HT-29 (cell line): ENCODE measurements at places on chromosomes 2 and 18.

GRCh38 chr2:190126798-190127197 is 64.3 kb upstream of the MSTN start:
- no peak for DNase-seq

- DNase-seq = peak; percentile 28
Measured at GRCh38 chr2:66343259-66343658, 91.7 kb upstream of the MEIS1 start.

- DNase-seq = peak; percentile 7
Measured at GRCh38 chr2:217247476-217247875, 387.6 kb upstream of the TNP1 start.

DNA sequence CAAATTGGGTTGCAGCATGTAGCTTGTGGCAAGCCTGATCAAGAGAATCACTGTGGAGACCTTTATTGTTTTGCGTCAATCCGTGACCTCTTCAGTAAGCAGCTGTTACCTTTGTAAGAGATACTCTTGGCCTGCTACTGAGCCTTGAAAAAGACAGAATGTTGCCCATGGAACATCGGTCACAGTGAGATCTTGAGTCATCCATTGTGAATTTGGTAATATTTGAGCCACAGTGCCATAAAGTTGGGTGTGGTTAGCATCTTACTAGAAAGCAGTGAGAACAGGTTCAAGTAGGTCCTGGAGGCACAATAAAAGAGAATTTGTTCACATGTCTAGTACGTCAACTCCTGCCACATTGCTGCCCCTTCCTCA is 12.7 kb upstream of the EFR3B start:
- DNase-seq = no peak

DNA sequence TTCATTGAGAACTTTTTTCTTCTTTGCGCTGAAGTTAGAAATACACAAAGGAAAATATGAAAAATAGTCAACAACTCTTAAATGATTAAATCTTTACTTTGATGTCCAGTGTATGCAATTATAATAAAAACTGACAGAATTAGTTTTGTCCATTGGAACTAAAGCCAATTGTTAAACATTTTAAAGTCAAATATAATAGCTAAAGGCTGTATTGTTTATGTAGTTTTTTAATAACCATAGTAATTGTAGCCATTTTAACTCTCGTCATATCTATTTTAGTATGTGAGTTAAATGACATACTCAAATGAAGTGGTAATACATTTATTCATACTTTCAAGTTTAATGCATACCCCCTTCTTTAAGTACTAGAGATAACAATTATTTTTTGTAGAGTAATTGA is 4.7 kb upstream of the COBLL1 start:
- DNase-seq = no peak

DNA sequence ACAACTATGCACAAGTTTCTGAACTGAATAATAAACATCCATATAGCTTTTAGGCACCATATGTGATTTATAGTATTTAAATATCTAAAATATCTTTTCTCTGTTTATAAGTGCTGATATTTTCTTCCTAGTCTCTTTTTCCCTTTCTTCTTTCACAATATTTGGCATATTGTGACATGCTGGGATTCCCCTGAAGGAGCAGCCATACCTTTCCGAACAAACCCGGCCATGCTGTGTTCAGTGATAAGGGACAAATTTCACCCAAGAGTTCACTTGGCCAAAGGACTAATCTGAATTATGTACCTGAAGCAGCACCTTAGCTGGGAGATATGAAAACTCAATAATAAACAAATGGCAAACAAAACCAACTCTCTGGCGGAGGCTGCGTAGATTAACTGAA is 250.8 kb downstream of the RDH14 start:
- DNase-seq = no peak

- no peak for DNase-seq
Measured at GRCh38 chr2:109459485-109459884, 154.3 kb downstream of the SEPTIN10 start.

DNA sequence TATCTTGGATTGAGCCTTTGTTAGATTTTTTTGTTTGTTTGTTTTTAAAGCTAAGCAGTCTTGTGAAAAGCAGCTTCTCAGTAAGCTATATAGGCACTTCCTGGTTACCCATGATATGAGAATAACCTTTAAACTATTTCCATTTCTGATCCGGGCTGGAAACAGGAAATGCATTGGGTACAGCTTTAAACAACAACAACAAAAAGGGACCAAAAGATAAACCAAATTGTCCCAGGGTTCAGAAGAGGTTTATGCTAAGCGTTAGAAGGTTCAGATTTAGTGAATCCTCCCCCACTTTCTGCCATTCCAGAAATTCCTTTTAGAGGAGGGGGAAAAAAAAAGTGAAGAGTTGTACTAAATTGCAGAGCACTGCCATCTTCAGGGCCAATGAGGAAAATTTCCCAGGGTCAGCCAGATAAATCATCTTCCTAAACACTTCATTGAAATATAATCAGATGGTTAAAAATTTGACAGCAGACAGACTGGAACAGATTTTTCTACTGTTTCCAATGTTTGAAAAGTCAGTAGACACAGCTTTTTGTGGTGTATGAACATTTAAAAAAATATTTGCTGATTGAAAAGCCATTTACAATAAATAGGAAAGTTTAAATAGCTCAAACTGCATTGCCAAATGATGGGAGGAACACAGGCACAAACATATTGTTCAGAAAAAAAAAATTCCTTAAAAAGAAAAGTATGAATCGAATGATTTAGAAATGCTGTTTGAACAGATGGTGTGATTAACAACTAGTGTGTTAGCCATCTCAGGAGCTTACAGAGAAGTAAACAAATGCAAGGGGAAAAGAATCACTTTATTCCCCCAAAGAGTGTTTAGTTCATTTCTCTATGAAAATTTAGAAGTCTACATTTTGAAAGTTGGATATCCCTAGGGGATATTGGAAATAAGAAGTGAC is 189.9 kb upstream of the TANK start:
- DNase-seq = peak; percentile 95

- DNase-seq = no peak
Measured at GRCh38 chr18:74395006-74395405, 62.1 kb downstream of the DIPK1C start.

DNA sequence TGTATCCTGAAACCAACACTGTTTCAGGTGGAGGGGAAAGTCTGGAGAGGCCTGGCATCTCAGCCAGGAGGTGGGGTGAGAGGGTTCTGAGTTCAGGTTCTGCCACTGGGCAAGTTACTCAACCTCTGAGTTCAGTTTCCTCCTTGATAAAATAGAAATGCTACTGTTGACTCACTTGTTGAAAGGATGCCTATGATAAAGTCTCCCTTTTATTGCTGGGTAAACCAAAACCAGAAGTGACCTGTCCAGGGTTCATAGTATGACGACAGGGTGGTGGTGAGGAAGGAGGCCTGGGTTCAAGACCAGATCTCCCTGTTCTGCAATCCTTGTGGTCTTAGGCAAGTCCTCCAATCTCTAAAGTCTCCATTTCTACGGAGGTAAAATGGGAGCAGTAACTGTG is 232.7 kb downstream of the PRKCE start:
- no peak for DNase-seq

DNA sequence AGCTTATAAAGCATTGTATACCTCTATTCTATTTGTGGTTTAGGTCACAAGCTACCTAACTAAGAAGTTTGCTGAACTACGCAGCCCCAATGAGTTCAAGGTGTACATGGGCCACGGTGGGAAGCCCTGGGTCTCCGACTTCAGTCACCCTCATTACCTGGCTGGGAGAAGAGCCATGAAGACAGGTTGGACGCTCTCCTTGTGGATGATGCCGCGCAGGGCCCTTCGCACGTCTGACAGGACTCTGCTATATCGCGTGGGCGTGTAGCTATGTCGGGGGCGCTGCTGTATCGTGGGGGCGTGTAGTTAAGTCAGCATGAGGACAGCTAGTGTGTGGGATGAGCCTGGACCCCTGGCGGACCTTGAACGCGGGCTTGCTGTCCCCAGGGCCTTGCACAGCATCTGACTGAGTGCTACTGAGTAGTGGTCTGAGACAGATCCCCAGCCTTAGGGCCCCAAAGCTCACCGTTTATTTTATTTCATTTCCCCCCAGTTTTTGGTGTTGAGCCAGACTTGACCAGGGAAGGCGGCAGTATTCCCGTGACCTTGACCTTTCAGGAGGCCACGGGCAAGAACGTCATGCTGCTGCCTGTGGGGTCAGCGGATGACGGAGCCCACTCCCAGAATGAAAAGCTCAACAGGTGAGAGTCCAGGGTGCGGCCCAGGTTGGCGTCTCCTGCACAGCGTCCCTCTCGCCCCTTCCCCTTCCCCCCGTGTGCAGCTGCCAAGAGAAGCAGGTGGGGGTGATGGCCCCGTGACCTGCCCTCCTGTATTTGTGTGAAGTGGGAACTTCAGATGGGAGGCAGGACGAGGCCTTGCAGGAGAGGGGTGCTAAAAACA is 15.6 kb upstream of the CNDP1 start:
- DNase-seq = no peak

DNA sequence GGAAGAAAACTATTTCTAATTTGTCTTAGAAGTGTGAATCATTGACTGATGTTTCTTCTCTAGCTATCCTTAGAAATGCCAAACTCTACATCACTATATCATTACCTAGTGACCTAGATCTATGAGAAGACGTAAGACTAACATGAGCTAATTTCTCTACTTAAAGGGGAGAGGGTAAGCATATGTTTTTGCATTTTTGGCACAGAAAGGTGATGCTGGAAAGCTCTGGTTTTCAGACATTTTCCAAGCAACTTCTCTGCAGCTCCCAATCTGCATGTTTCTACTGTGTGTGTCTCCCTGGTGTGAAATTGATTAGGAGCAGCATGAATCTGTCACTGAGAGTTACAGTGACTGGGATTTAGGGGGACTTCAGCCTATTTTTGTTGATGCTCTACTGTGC is 235.2 kb upstream of the LINC00305 start:
- DNase-seq = no peak

DNA sequence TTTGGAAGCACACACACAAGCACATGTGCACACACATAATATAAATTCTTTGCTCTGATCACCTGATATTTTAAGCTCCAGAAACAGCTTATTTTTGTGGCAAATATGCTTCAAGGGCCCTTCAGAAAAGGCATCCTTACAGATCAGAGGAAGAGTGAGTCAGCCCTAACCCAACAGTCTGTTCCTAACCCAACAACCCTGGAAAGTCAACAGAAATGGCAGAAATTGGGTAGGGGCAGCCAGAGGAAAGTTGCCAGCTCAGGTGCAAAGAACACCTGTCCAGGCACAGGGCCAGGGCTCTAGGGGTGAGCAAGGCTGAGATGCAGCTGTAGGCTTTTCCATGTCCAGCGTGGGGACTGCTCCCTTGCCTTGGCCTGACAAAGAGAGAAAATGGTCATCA is 6.4 kb upstream of the NCKAP5 start:
- DNase-seq = no peak

DNA sequence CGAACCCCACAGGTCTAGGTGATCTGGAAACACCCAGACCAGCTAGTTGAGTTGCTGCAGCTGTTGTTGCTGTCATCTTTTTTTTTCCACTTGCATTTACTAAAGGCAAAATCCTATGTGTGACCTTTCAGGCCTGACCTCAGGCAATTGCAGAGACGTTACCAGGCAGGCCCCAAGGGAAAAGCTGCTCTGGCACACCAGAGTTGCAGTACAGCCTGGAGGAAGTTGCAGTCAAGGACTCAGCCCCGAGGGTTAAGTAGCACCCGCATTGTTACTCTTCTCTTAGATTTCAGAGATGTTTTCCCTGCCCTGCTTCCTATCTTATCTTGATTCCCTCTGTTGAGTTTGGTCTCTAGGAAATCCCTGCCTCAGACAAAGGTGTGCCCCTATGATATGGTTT is 45.2 kb upstream of the SMAD2 start:
- DNase-seq = no peak

GRCh38 chr2:224659714-224660113 is 56.5 kb downstream of the CCDC195 start:
- DNase-seq = no peak

- no peak for DNase-seq
Measured at GRCh38 chr2:175560521-175561169, 379.1 kb upstream of the ATP5MC3 start.

- no peak for DNase-seq
Measured at GRCh38 chr2:41910126-41910525, 137.7 kb upstream of the PKDCC start.

DNA sequence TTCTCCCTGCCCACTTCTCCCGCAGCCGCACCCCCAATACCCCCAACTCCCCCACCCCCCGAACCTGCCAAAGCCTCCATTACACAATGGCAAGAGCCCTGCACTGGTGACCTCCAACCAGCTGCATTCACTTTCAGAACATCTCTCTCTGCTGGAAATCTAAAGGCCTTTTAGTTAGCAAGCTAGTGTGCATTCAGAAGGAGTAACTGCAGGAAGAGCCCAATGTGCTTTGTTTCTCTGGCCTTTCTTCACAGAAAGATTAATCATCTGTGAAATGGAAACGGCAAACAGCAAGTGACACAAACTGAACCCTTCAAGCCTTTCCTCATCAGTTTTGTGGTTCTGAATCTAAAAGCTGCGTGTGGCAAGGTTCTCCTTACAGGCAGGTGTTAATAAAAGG is 124.2 kb downstream of the OLA1 start:
- no peak for DNase-seq
